ENCODE measurements at places on chromosomes 7 and 10.

- no peak for DNase-seq
Observed at GRCh38 chr10:42951486-42952251, 125.2 kb upstream of the RET start.

- DNase-seq: no peak
Observed at GRCh38 chr7:99672573-99672972, 7.2 kb downstream of the CYP3A5 start.

- DNase-seq: no peak
Observed at GRCh38 chr7:2927592-2927991, 83.5 kb upstream of the GNA12 start.

GRCh38 chr10:95201736-95202135 lies 7.7 kb downstream of the ACSM6 start:
- no peak for DNase-seq

- DNase-seq: no peak
Observed at GRCh38 chr7:85224171-85224570, 37.3 kb upstream of the SEMA3D start.

- DNase-seq: no peak
Observed at GRCh38 chr10:11958956-11959355, 83.7 kb downstream of the UPF2 start.

- DNase-seq: no peak
Observed at GRCh38 chr10:42149027-42149700, 489.2 kb downstream of the ZNF33B start.

DNA sequence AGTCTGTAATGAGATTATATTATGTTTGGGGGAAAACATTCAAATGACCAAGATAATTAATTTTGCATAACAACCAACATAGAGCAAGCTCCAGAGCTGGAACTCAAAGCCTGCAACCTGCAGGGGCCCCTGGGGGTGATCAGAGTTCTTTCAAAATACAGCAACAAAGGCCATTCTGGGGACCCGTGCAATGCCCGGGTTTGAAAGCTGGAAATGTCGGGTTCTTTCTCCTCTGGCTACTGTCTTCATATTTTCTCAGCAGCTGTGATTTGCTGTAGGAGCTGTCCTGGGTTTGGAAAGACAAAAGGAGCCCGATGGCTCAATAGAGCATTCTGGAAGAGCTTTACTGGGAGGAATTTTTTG lies 30.8 kb upstream of the CARD11 start:
- DNase-seq: no peak

- DNase-seq: no peak
Observed at GRCh38 chr7:29539471-29539870, 24.2 kb upstream of the PRR15 start.

DNA sequence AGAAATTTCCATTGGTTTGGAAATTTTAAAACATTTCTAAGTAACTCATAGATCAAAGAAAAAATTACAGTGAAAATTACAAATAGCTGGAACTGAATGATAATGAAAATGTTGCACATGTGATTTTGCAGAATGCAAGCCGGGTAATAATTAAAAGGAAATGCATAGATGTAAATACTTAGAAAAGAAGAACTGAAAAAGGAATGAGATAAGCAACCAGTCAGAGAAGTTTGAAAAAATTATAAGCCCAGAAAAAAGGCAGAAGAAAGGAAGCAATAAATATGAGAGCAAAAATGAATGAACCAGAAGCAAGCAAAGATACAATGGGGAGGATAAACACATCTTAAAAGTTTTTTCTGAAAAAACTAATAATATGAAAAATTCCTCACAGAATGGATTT lies 3.2 kb upstream of the TMEM273 start:
- no peak for DNase-seq

GRCh38 chr7:143512488-143513340 lies 35.0 kb downstream of the TAS2R41 start:
- no peak for DNase-seq

GRCh38 chr7:106108991-106109390 lies 3.1 kb downstream of the SYPL1 start:
- no peak for DNase-seq

GRCh38 chr10:102511583-102512274 lies 8.0 kb downstream of the SUFU start:
- no peak for DNase-seq

DNA sequence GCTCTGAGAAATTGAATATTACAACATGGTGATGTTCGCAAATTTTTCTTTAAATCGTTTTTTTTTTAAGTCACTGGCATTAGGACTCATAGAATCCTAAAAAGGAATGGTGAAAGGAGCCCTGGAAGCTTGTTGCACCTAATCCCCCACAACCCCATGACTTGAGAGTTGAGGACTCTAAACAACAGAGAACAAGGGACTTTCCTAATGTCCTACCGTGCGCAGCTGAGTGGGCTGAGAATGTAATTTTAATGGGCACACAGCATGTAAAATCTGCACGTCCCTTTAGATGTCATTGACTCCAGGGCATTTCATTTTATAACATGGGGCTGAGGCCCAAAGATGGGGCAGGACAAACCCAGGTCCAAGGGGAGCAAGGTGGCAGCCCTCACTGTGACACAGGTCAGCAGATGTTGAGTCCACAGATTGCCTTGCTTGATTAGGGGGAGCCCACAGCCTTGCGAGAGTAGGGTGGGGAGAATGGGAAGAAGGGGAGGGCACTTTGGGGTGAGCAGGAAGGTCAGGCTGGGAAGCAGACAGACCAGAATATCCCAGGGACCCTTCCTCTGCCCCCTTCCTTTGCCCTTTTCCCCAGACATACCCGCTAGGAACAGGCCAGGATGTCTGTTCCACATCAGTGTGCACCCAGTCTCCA lies 208.4 kb upstream of the ZMIZ1 start:
- no peak for DNase-seq

- no peak for DNase-seq
Observed at GRCh38 chr7:111242141-111242755, 151.3 kb downstream of the LRRN3 start.

DNA sequence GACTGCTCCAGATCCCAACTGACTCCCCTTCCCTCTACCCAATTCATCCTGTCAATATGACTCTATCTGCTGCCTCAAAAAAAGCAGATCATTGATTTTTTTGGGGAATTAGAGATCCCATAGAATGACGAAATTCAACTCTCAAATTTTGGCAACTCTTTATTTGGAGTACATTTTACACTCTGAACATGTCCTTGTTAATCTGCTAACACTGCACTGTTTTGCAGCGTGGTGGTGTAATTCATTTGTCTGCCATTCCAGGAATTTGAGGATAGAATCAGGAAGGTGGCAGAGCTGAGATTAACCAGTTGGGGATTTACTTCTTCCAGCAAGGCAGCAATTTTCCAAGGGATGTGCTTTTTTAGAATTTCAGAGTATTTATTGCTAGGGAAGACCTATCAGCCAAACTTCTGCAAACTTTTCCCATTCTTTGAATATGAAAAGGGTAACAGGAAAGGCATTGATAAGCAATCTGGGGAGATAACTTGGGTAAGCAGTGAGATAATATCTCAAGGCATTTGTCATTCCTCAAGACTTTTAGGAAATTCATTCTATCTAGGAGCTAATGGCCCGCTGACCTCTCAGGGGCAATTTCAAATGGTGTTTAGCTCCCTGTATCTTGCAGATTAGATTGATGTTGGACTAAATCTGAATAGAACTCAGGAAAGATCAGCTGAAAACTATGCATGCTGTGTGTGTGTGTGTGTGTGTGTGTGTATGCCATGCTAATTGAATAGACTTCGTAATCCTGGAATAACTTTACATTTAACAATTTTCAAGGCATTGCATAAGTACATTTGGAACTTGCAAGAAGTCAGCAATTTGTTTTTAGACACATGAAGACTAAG lies 9.7 kb downstream of the BAMBI start:
- no peak for DNase-seq

- no peak for DNase-seq
Observed at GRCh38 chr10:109882251-109883057, 40.9 kb downstream of the XPNPEP1 start.

- DNase-seq: no peak
Observed at GRCh38 chr7:30459591-30460245, 18.9 kb downstream of the NOD1 start.

GRCh38 chr7:106111655-106112117 lies 426 bp downstream of the SYPL1 start:
- peak; percentile 48 for DNase-seq

DNA sequence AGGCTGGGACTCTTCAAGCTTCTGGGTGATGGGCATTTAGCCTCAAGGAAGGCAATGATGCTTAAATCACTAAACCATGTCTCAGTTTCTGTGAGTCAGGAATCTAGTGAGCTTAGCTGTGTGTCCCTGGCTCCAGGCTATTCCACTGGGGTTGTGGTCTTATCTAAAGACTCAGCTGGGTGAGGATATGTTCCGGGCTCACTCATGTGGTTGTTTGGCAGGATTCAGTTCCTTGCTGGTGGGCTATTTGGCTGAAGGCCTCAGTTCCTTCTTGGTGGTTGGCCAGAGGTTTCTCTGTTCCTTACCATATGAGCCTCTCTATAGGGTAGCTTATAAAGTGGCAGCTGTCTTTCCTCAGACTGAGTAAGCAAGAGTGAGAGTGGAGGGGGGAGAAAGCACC lies 12.0 kb downstream of the EVX1 start:
- no peak for DNase-seq

DNA sequence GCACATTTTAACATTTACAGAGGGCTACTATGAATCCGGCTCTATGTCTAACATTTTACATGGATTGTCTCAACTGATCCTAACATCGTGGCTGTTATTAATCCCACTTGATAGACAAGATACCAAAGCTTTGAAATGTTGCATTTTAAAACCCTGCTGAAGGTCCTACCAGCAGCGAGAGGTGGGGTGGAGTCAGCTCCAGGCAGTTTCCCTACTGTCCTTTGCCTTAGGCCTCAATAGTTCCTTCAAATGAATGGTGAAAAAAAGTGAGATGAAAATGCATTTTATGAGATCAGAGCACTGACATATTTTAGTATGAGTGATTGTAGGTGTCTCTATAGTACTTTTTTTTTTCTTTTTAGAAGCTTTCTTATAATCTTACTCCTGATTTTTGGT lies 26.6 kb downstream of the BAIAP2L1 start:
- no peak for DNase-seq

DNA sequence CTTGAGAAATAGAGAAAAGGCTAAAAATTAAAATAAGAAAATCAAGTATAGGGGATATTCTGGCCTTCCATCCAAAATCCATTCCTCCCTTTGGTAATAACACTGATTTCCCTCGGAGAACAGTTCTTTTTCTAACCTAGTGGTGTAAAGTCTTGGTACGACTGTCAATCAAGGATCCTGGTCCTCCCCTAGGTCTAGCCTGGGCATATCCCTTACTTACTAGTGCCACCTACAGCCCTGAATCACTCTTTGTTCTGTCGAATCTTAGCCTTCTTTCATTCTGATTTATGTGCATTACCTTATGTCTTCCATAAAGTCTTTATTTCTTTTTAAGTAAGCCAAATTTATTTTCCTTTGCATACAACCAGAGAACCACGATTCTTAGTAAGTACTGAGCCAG lies 298.7 kb upstream of the LRRTM3 start:
- no peak for DNase-seq

DNA sequence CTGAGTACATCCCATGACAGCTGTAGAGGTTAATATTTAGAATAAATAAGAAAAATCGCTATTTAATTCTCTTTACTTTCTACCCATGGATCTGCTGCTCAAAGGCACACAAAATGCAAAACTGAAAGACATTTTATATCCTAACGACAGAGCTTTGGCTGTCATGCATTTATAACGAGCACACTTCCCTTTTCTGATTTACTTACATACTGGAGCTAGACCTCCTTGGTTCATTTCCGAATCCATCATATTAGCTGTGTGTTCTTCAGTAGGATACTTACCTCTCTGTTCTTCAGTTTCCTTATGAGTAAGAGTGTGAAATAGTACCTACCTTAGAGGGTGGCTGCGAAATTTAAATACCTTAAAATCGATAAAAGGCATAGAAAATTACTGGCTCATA lies 10.9 kb downstream of the CALCR start:
- no peak for DNase-seq

DNA sequence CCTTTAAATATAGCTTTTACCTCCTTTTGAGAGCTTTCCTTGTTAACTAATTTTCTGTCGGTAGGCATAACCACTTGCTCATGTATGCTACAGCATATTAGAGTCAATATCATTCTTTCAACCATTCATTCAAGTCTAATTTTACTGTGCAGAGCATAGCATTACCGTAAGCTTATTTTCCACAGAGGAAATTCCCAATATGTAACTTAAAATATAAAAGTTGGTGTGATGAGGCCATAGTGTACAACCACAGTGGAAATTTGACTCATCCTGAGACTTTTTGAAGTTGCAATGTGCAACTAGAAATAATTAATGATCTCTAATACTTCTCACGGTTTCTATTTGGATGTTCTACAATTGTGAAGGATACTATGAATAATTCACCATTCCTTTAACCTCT lies 80.6 kb upstream of the KLF6 start:
- no peak for DNase-seq

GRCh38 chr10:8898745-8899330 lies 844.4 kb downstream of the GATA3 start:
- no peak for DNase-seq

DNA sequence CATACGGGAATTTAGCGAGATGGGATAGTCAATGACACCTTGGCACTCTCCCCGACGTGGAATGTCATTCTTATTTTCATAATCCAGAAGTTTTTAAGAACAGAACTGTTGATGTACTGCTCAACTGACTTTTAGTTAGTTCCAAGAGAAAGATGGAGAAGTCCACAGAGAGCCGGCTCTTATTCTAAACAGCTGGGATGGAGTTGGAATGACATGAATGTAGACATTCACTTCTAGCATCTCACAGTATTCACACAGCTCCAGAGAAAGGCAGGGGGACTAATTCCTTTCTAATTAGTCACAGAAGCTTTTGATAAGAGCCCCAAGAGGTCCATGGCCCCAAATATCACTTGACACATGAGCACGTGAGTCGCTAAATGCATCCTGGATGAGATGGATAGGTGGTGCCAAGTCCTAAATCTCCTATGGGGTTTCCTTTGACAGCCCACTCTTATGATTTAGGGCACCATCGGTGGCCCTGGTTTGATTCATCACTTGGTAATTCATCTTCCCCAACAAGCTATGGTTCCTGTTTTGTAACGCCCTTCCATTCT lies 420.3 kb upstream of the AUTS2 start:
- DNase-seq: no peak

DNA sequence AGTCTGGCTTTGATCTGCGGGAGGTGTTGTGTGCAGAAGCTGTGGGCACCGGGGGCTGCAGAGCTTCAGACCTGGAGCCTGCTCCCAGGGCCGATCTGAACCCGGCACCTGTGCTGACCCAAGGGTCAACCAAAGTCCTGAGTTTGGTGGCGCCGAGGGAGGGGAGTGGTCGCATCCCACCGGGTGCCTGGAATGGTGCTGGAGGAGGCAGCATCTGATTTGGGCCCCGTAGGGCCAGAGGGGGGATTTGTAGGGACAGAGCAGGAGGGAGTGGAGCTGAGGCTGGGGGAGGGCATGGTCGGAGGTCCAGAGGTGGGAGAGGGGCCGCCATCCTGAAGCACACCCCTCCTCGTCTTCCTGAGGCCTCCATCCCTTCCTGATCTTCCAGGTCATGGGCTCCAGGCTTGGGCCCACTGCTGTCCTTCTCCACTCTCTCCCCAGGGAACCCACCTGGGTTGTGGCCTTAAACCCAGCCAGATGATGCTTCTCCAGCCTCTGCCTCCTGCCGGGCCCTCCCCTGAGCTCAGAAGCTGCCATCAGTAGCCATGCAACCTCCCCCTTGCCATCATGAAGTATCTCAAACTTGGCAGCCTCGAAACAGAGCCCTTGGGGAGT lies 112.9 kb downstream of the LHPP start:
- DNase-seq: no peak

Data from right renal cortex interstitium (tissue), 3 donors.